Fibroblast of skin of left quadriceps (primary cell): ENCODE measurements at places on chromosomes 11 and 22.

- DNase-seq: no peak
These were observed 15.1 kb downstream of the TBC1D22A start for GRCh38 chr22:46777609-46777970.

DNA sequence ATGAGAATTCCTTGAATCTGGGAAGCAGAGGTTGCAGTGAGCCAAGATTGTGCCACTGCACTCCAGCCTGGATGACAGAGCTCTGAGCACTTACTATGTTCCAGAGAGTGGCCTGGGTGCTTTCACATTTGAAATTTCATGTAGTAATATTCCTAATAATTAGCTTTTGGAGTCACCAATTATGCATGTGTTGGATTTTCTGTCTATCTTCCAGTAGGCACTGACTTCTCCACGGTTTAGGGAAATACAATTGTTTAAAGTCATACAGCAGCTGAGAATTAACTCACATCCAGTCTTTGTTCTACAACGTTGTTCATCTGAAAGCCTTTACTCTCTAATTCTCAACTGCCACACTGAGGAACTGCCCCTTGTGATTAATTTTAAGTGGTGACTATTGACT, 150.2 kb downstream of the CSNK2A3 start:
- no peak for DNase-seq

DNA sequence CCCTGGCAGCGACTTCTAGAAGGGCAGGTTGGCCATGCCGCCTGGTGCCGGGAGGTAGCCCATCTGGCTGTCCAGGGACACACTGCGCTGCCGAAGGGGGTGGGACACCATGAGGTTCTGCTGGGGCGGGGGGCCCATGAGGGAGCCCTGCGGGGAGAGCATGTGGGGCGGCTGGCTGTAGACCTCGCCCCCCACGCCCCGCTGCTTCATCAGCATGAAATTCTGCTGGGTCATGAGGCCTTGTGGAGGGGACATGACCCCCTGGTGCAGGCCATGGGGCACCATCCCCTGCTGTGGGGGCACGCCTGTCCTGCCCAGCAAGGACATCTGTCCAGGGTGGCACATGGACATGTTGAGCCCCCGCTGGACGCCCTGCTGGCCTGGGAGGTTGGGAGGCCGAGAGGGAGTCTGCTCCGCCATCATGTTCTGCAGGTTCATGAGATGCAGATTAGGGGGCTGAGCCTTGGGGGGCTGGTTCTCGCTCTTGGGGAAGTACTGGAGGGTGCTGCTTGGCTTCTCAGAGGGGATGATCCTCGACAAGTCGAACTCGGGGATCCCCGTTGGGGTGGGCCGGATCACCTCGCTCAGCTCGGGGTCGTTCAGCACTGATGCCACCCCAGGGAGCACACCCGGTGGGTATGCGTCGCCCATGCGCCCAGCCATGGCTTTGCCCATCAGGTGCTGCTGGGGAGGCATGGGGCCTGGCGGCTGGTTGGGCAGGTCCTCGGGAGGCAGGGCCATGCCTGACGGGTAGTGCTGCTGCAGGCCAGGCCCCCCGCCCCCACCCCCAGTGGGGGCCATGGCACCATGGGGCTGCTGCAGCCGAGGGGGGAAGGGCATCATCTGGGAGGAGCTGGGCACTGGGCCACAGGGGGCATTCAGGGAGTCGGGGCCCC, 15.0 kb downstream of the CXCR5 start:
- DNase-seq: no peak

DNA sequence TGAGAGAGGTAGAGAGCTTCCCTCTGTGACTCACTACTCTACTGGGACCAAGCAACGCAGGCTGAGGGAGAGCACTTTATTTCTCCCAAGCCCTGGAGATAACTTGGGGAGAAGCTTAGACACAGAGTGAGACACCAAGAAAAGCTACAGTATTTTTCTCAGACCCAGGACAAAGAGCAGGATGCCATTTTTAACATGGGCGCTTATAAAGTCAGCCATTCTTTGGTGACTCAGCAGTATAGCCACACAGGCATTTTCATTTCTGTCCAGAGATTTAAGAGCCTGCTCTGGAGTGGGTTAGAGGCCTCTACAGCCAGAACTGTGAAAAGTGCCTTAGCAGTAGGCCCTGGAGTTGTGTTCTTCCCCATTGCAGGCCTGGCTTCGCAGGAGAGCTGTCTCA, 55.0 kb upstream of the GLYAT start:
- no peak for DNase-seq

- DNase-seq: no peak
These were observed 55.2 kb upstream of the FGF3 start for GRCh38 chr11:69874178-69874983.

DNA sequence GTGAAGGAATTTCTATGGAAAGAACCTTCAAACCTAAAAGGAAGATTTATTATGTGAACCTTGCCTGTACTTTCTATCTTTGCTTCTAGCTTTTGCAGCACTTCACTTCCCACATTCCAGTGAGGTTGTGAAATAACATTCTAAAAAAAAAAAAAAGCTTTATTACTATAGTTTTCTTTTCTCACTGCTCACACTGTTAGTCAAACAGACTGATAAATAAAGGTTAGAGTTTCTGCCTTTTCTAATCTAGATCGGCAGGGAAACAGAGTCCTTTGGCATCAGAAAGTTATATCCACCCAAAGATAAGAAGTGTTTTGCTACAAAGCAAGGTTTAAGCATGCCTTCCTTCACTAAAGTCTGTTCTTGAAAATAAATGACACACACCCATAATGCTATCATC, 2.8 kb downstream of the AAMDC start:
- DNase-seq: no peak

GRCh38 chr22:40043081-40043480, 48.3 kb downstream of the FAM83F start:
- no peak for DNase-seq

DNA sequence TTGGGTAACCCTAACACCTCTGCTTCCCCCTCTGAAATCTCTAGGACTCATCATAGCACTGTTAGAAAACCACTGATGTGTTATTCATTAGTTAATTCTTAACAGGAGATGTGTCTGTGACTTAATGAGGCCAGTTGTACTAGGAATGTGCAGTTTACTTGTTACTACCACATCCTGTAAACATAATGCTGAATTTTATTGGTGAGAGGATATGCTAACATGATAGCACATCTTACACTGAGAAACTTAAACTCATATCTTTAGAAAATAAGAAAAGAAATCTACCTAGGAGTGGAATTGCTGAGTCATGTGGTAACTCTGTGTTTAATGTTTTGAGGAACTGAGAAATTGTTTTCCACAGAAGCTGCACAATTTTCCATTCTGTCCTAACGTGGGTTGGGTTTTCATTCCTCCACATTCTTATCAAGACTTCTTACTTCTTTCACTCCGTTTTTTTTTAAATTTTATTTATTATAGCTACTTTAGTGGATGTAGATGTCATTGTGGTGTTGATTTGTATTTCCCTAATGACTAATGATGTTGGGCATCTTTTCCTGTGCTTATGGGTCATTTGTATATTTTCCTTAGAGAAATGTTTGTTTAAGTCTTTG, 33.7 kb downstream of the RNF121 start:
- DNase-seq: no peak

GRCh38 chr11:79321263-79321662, 119.6 kb downstream of the TENM4 start:
- peak; percentile 61 for DNase-seq

- no peak for DNase-seq
These were observed 602 bp downstream of the NAT10 start for GRCh38 chr11:34105957-34106504.

GRCh38 chr11:75849894-75850293, 34.9 kb downstream of the UVRAG start:
- no peak for DNase-seq

- no peak for DNase-seq
These were observed 2.2 kb downstream of the CRACR2B start for GRCh38 chr11:829847-830294.

- DNase-seq: no peak
These were observed 205.8 kb downstream of the CADM1 start for GRCh38 chr11:115298300-115299012.

DNA sequence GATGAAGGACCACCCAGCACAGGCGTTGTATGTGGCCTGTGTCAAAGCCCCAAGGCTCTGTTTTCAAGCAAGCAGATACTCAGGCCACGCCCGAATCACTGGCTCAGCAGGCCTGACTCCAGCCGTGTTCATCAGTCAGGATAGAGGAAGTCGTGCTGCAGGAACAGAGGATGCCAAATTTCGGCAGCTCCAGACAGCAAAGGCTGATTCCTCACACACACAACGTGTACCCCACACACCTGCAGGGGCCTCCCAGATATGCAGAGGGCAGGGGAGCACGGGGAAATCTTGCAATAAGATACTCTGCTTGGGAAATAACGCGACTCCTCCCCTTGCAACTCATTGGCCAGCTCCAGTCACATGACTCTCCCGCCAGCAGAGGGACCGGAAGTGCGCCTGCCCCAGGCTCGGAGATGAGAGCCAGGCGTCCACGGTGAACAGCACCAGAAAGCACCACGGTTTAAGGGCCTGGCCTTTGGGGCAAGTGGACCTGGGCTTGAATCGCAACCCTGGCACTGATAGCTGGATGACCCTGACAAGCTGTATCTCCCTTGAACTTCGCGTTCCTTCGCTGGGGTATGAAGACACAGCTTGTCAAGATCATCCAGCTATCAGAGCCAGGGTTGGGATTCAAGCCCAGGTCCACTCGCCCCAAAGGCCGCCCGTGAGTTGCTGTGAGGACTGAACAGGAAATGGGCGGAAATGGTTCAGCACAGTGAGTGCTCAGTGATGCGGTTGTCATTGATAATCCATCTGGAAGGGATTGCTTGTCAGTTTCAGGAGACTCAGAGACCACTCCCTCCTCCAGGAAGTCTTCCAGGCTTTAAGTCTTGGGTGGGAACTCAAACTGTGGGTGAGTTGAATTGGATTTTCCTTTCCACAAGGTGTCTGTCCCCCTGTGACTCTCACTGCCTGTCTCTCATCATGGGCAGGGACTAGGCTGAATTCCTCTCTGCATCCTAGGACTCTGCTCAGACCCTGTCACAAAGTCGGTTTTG, 88.5 kb downstream of the MYEOV start:
- DNase-seq: no peak

DNA sequence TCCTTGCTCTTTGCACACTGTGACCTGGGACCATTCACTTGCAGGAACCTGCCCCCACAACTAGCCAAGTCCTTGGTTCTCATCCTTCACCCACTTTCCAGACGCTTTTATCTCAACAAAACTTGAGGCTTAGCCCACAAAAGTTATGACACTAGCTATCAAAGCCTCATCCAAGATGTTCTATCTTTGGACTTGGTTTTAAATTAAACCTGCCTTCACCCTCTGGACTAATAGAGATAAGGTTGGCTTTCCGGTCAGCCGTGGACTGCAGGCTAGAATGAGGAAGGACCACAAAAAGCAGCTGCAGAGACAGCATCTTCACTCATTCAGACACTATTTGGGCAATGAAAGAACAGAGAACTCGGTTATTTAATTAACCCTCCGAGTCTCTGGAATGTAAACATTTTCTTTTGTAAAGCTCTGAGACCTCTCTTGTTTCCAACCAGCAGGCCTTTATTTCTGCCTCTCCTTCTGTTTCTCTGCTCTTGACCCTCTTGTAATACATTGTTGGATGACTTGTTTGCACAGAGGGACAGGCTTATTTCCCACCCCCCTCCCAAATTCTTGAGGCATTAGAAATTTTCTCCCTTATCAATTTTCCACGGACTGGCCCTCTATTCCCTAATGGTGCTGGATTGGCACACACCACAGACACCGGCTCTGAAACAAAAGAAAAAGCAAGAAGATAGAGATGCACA, 41.4 kb downstream of the ARL14EP start:
- DNase-seq: no peak

- no peak for DNase-seq
These were observed 68.7 kb downstream of the CCDC81 start for GRCh38 chr11:86443415-86443814.

GRCh38 chr11:20762980-20763379, 93.6 kb downstream of the NELL1 start:
- DNase-seq: no peak

GRCh38 chr11:116793772-116794097, 2.1 kb upstream of the APOA5 start:
- no peak for DNase-seq

GRCh38 chr22:31602259-31602952, 59.6 kb downstream of the PISD start:
- DNase-seq: peak; percentile 70

GRCh38 chr11:57424792-57425564, 1.9 kb downstream of the SLC43A3 start:
- peak; percentile 78 for DNase-seq

DNA sequence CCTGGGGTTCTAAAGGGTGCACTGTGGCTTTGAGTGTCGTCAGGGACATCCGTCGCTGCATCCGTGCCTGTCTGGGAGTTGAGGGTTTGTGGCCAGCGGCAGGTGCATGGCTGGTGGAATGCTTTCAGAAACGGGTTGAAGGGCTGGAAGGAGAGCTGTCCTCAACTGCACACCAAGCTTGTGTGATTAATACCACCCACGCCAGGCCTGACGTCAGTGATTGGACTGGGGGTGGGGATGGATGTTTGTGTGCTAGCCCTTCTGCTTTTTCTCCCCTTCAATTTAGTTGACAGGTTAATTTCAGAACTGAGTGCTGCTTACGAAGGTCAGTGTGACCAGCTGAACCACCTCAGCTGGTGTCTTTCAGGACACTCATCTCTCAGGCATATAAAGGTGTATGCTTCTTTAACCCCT, 3.2 kb upstream of the GAB2 start:
- peak; percentile 63 for DNase-seq

GRCh38 chr22:41526226-41526829, 17.9 kb downstream of the POLR3H start:
- DNase-seq: no peak

DNA sequence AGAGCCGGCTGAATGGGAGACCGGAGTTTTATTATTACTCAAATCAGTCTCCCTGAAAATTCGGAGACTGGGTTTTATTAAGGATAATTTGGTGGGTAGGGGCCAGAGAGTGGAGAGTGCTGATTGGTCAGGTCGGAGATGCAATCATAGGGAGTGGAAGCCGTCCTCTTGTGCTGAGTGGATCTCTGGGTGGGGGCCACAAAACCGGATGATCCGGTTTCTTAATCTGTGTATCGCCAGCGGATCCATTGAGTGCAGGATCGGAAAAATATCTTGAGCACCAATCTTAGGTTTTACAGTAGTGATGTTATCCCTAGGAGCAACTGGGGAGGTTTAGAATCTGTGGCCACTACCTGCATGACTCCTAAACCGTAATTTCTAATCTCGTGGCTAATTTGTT, 886 bp upstream of the NIPSNAP1 start:
- no peak for DNase-seq

GRCh38 chr22:41598891-41599635, 9.4 kb upstream of the PMM1 start:
- no peak for DNase-seq

DNA sequence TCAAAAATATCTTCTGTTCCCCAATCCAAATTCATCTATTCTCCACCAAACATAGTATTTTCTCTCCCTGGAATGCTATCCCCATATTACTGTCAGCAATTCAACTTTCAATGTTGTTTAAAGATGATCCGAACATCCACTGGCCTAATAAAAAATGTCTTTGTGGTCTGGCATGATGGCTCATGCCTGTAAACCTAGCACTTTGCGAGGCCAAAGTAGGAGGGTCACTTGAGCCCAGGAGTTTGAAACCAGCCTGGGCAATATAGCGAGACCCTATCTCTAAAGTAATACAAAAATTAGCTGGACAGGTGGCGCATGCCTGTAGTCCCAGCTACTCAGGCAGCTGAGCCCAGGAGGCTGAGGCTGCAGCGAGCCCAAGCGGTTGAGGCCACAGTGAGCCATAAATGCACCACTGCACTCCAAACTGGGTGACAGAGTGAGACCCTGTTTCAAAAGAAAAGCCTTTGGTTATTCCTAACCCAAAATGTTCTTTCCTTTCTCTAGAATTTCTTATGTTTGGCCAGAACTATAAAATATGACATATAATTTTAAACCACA, 29.8 kb downstream of the SIK3 start:
- DNase-seq: no peak

GRCh38 chr22:39617342-39617741, 46.8 kb downstream of the CACNA1I start:
- DNase-seq: no peak
